Stimulated activated CD4-positive, alpha-beta T cell treated with anti-CD3 and anti-CD28 coated beads, Interleukin-4, amount 100 ng/mL, for 1 hour (primary cell): ENCODE measurements at places on chromosomes 5 and 9.

GRCh38 chr5:56625541-56625940, 189.8 kb upstream of the MAP3K1 start:
- no peak for DNase-seq

DNA sequence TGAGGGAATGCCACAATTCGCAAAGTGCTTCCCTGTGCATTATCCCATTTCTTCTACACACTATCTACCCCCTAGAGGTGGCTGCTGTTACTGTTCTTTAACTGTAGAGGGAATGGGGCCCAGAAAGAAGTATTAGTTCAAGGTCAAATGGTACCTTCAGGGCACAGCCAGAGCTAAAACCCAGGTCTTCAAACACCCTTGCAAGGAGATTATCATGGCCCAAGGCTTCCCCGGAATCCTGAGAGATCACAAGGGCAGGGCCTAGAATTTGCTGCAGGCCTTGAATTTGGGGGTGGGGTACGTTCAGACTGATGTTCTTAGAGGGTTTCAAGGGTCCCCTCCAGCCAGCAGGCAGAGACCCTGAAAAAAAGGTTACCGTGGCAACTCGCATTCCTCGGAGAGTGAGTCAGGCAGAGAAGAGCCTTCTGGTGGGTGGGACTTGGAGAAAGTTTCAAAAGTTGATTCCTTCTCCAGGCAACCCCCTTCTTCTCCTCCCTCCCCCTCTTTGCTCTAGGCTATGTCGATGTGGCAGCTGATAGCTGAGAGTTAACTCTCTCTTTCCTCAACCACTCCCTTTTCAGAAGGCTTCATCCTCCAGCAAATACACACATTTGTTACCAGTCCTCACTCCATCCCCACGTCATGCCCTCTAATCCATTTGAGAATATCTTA, 1.9 kb downstream of the SPARC start:
- DNase-seq, result no peak

DNA sequence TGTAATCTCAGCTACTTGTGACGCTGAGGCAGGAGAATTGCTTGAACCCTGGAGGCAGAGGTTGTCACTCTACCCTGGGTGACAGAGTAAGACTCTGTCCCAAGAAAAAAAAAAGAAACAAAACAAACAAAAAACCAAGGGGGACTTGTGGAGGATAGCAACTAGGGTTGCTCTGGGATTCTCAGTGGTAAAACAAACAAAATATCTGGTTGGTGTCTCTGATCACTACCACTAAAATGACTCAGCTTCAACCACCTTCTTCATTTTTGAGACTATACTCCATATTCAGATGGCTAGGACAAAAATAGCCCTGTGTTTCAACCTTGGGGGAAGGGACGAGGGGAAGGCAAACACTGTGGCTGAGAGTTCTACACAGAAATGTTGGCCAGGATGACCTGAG, 110.3 kb downstream of the ARRDC3 start:
- no peak for DNase-seq

GRCh38 chr5:60809891-60810425, 34.1 kb downstream of the ELOVL7 start:
- DNase-seq, result no peak

DNA sequence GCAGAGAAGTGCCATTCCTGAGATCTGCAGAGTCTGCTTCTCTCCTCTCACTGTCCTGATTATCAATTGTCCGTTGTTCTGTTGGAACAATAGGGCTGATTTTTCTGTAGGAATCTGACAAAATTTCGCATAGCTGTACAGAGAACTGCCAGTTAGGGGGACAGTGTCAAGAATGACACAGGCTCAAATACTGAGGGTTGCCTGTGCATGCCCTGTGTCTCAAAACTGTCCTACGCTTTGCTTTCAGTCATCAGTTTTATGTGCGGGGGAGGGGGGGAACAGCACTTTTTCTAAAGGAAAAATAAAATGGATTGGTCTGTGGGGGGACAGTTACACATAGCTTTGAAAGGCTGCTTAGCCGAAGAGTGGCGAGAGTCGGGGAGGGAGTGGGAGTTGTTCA, 248.6 kb downstream of the PDZD2 start:
- DNase-seq, result no peak

- no peak for DNase-seq
Observed at GRCh38 chr5:1420211-1421195, 24.7 kb downstream of the SLC6A3 start.

GRCh38 chr9:121364077-121364476, 6.0 kb downstream of the STOM start:
- DNase-seq, result no peak

DNA sequence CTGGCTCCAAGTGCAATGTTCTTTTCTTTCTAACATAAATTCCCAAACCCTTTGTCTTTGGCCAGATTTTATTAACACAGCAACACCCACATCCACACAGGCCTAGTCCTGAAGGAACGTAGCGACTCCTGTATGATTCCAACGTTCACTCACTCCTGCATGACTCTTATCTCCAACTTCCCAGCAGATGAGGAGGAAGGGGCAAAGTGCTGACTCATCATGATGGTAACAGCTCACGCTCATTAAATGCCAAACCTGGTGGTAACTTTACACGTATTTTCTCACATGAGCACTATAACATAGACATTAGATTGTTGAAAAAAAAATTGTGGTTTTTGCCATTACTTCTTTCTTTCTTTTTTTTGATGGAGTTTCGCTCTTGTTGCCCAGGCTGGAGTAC, 1349.5 kb downstream of the EFNA5 start:
- DNase-seq, result no peak

- no peak for DNase-seq
Observed at GRCh38 chr9:136516191-136516654, 29.6 kb downstream of the NOTCH1 start.

DNA sequence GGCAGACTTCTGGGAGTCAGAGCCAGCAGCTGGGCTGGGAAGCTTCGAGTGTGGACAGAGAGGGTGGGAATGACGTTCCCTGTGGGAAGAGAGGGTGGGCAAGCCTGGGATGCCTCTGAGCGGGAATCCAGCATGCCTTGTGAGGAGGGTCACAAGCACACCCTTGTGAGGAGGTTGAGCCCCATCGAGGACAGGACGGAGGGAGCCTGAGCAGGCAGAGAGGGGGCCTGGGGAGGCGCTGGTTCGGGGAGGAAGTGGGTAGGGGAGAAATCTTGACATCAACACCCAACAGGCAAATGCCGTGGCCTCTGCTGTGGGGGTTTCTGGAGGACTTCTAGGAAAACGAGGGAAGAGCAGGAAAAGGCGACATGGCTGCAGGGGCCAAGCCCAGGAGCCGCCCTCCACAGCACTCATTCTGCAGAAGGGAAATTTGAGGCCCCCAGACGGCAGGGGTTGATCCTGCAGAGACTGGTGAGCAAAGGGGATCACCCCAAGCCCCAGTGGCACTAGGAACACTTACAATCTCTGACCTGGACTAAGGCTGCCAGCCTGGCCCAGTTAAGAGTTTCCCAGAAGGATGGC, 1.1 kb upstream of the IL13 start:
- no peak for DNase-seq

GRCh38 chr5:55624841-55625588, 87.1 kb downstream of the SLC38A9 start:
- no peak for DNase-seq

DNA sequence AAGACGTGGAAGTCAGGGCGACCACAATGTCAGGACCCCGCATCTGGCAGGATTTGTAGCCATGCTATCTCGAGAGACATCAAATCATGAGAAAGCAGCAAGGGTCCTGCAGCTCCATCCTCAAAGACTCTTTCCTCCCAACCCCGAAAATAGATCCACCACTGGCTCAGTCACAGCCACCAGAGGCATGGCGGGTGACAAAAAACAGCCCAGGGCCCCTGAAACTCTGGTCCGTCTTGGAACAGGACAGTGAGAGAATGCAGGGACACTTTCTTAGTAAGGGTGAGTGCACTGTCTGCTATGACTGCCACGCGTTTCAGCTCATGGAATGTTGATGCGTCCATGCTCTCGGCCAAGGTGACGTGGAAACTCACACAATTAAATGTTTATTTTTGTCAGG, 220.9 kb downstream of the IRX2 start:
- DNase-seq, result no peak

GRCh38 chr5:11504065-11504885, 400.0 kb downstream of the CTNND2 start:
- DNase-seq, result no peak

DNA sequence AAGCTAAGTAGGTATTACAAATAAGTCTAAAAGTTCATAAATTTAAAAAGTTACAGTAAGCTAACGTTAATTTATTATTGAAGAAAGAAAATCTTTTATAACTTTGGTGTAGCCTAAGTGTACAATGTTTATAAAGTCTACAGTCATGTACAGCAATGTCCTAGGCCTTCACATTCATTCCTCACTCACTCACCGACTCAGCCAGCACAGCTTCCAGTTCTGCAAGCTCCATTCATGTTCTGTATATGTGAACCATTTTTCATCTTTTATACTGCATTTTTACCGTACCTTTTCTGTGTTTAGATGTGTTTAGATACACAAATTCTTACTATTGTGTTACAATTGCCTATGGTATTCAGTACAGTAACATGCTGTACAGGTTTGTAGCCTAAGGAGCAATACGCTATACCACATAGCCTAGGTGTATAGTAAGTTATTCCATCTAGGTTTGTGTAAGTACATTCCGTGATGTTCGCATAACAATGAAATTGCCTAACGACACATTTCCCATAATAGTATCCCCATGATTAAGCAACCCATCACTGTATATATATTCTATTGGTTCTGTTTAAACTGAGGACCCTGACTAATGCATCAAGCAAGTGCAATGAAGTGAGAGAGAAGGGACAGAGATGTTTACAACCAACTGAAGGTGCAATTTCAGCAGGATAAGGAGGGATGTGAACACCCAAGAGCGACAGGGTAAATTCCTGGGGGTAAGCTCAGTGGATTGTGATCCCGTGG, 88.9 kb upstream of the TRIO start:
- DNase-seq, result no peak

GRCh38 chr5:69024241-69024651, 69.6 kb upstream of the SLC30A5 start:
- no peak for DNase-seq

- no peak for DNase-seq
Observed at GRCh38 chr5:90866333-90866732, 307.7 kb downstream of the ADGRV1 start.

GRCh38 chr5:45017568-45017967, 208.8 kb downstream of the MRPS30 start:
- no peak for DNase-seq

DNA sequence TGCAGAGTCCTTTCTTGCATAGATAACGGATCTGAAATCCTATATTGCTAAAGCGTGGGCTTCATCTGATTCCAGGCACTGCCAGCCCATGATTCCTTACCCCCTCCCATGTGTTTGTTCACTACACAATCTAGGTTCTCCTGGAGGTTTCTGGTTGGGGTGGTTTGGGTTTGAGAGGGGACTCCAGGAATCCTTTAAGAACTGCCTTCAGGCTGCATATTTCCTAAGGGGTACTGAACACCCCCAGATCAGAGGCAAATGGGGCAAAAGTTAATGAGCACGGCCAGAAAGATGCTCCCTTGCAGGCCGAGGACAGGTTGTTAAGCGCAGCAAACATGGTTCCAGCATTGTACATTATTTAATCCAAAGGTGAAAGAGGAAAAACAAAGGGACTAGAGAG, 9.9 kb downstream of the NR2F1 start:
- DNase-seq, result no peak

DNA sequence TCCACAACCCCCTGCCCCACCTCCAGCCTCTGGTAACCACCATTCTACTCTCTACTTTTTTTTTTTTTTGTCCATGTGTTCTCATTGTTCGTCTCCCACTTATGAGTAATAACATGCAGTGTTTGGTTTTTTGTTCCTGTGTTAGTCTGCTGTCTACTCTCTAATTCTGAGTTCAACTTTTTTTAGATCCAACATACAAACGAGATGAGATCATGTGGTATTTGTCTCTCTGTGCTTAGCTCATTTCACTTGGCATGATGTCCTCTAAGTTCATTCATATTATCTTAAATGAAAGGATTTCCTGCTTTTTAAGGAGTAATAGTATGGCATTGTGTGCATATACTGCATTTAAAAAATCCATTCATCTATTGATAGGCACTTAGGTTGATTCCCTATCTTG, 130.9 kb downstream of the NMUR2 start:
- no peak for DNase-seq

- DNase-seq, result no peak
Observed at GRCh38 chr9:109730228-109730627, 49.8 kb upstream of the PALM2AKAP2 start.

DNA sequence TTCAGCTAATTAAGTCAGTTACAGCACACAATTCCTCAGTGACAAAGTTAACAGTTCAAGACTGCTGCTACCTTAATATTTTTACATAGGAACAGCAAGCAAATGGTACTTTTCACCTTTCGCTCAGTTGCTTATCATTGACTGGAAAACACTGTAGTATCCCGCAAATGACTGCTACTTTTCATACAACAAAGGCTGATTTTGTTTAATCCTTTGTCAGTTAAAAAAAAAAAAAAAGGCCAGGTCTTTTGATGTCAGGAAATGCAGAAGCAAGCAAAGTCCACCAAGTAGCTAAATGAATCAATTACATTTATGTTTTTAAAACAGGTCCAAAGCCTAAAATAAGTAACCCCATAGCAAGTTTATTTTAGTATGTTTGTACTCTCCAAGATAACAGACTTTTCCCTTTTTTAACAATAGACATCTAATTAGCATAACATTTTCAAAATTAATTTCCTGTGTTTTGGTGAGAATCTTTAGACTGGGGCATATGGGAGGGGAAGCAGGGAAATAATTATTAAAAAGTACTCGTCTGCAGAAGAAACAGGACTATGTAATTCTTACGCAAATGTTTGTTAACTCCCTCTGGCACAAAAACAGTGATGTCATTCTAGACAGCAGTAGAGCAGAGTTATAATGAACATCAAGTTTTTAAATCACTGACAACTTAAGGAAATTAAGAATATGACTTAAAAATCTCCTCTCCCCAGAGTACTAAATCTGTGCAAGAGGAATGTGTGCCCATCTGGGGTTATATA, 9.6 kb downstream of the PFDN1 start:
- no peak for DNase-seq

- DNase-seq, result peak; percentile 71
Observed at GRCh38 chr5:127313847-127314473, 23.4 kb downstream of the MEGF10 start.

- DNase-seq, result no peak
Observed at GRCh38 chr5:97624886-97625285, 441.8 kb upstream of the RIOK2 start.

GRCh38 chr5:94314460-94315131, 303.8 kb downstream of the KIAA0825 start:
- no peak for DNase-seq

GRCh38 chr5:14959399-14960119, 88.0 kb upstream of the ANKH start:
- DNase-seq, result no peak

GRCh38 chr9:79034583-79034982, 537.2 kb upstream of the TLE4 start:
- DNase-seq, result no peak
